Suprapubic skin (tissue), 4 donors: ENCODE measurements at places on chromosomes 3 and 15. TPM values are rescaled to one million over a fixed set of nuclear protein-coding genes. Genes with fewer than 3 reads are reported as not detected.

GRCh38 chr3:114646526-114646925 lies 352.7 kb downstream of the TIGIT start:
- no peak for DNase-seq

- DNase-seq = no peak
Observed at GRCh38 chr3:179961703-179962078, 75.0 kb downstream of the PEX5L start.

The IQCF2 gene
- not detected for total RNA-seq

The DOCK3 gene
- total RNA-seq = 2.1 TPM

The LPP gene
- 127 TPM for total RNA-seq

The SERPINI2 gene
- total RNA-seq = not detected

The PP2D1 gene
- total RNA-seq = not detected

The CD80 gene
- not detected for total RNA-seq
